Activated naive CD4-positive, alpha-beta T cell (primary cell): ENCODE measurements at places on chromosomes 3 and 15.

DNA sequence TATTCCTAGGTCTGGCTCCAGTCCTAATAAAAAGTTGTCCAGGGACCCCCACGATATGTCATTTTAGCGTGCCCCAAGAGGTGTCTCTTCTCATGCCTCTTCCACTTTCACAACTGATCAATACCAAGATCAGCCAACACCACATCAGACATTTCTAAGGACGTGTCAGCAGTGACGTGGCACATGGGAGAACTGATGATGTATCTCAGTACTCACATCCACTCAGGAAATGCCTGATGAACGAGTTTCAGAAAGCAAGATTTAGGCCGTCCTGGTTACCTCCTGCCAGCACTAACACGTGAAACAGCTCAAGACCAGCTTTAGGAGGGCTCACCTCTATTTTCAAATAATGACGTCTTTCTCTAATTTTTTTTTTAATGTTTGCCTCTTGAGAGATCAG, 19.6 kb downstream of the VGLL4 start:
- DNase-seq: no peak

DNA sequence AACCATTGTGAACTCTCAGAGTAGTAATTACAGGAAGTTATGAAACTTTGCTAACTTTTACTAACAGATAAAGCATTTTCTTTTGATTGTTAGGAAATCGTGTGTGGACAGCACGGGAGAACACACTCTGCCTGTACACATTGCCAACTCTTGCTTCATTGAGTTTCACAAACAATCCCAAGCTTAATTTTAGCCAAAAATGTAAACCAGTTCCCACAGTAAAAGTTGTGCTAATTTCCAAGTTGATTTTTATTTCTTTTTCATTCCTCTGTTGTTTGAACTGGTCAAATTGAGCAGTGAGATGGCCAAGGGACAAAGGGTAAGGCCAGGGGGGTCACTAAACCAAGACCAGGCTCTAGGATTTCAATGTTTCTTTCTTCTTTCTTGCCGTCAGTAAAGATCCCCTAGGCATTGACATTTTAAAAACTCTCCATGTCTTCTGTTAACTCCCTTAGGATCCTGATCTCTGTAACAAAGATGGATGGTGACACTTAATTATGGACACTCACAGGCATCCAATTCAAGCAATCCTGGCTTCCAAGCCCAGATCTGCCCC, 414.9 kb downstream of the RBMS3 start:
- no peak for DNase-seq

DNA sequence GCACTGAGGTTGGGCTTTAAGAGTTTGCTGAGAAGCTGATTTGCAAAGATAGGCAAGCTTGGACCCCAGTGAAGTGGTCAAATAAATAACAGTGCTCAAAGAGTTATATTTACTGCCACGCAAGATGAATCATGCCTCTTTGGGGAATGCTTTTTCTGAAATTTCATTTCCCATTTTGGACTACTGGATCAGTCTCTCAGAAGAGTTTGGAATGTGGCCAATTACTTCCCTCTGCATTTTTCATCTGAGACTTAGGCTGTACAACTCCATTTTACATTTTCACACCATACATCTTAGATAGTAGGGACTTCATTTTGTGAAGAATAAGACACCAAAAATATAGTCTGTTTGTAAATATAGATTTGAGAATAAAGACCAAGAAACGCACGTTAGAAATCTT, 419.7 kb downstream of the FGF12 start:
- no peak for DNase-seq

DNA sequence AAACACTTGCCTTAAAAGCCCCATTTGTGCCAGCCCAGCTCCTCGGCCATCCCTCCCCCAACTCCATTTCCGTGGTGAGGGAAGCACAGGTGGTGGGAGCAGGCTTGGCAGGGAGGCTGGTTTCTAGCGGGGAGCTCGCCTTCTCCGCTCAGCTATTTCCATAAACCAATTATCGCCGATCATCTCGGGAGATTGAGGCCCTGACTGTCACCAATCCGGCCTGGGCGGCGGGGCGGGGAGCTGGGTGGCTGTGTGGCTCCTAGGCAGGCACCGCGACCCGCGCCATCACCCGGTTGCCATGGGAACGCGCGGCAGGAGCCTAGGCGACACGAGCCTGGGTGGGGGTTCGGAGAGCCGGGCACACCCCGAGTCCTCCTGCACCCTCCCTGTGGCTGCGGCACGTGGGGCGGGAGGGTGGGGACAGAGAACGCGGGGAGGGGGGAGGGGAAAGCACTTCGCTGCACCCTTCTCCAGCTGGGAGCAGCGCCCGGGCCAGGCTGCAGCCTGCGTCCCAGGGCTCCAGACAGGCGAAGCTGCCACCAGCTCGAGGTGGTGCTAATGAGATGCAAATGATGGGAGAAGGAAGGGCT, 9.3 kb downstream of the CCDC33 start:
- DNase-seq: no peak

GRCh38 chr15:82848241-82848993, 39.0 kb downstream of the WHAMM start:
- DNase-seq: no peak

GRCh38 chr15:90823455-90823974, 44.9 kb upstream of the FURIN start:
- DNase-seq: no peak

- no peak for DNase-seq
These were observed 62.9 kb downstream of the SERPINI1 start for GRCh38 chr3:167798443-167798842.

- no peak for DNase-seq
These were observed 15.5 kb downstream of the MYL3 start for GRCh38 chr3:46847744-46848143.

DNA sequence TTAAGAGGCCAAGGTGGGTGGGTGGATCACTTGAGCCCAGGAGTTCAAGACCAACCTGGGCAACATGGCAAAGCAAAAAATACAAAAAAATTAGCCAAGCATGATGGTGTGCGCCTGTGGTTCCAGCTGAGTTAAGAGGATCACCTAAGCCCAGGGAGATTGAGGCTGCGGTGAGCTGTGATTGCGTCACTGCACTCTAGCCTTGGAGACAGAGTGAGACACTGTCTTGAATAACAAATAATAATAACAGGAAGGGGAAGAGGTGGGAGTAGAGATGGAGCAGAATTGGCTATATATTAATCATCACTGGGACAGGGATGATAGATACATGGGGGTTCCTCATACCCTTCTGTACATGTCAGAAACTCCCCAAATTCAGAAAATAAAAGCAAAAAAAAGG, 23.8 kb upstream of the NMB start:
- no peak for DNase-seq

DNA sequence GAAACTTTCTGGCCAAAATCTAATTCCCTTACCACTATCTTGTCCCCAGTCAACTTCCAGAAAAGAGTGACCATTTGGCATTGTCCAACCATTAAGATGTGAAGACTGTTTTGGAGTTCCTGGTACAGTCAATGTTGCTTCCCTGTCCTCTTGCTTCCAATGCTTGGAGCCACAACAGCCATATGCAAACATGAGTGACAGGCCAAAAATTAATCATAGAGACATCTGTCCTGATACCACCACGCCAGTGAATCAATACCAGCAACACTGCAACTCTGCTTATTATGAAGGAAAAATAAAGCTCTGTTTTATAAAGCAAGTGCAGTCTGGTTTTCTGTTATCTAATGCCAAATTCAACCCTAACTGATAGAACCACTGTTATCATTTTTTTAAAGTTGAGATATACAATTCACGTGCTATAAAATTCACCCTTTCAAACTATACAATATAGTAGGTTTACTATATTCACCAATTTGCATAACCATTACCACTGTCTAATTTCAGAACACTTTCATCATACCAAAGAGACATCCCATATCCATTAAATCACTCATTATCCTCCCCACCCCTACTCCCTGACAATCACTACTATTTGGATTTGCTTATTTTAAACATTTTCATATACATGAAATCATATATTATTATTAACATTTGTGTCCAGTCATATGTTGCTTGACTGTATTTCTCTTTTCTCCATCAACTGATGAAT, 76.9 kb downstream of the STAG1 start:
- DNase-seq: no peak

GRCh38 chr3:3499987-3500386, 299.2 kb upstream of the LRRN1 start:
- DNase-seq: no peak
